ENCODE measurements at places on chromosomes 2 and 18.
A peak's percentile ranks its signal among the peaks of the same experiment; 100 is the strongest.

DNA sequence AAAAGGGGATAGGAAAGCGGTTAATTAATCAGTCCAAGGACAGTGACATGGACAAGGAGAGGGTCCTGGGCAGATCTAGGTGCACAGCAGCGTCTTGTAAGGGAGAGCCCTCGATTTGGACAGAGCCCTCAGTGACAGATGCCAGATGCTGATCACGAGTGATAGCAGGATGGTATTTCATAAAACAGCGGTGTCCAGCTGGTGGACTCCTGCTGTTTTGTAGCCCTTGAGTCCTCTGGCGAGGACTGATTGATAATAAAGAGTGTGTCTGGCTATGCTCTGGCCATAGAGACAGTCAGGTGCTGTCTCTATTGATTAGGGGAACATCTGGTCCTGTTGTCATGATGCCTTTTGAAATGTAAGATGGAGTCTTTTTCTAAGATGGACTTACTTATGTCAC is 180.7 kb downstream of the NCK2 start:
- no peak for DNase-seq

DNA sequence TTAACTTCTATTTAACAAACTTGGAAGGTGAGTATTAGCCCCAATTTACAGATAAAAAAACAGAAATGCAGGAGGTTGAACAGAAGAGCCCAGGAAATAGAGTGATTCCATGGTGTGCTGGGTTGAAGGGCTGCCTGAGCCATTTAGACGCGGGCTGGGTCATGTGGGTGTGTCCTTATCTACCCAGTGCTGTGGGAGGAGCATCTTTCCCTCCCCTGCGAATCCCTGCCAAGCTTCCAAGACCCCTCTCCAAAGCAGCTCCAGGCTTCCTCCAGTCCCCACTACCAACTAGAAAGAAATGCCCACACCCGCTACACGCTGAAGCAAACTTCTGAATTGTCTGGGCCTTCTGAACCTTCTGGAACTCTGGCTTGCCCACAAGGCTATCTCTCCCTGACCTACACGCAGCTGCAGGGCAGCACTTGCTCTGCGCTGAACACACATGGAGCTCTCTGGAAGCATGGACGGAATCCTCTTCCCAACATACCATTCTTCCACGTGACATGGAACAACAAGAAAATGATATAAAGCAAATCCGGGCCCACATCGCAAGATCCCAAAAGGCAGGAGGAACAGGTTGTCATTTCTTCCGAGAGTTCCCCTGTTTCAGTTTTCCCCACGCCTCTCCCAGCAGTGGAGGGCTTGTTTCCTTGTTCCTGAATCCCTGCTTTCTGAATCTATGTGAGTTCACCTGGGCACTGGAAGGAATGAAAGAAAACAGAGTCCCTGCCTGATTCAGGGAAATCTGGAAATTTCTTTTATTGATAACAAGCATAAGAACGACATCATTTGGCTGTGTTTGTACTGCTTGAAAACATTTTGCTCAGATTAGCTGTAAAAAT is 562.7 kb upstream of the ID2 start:
- no peak for DNase-seq

DNA sequence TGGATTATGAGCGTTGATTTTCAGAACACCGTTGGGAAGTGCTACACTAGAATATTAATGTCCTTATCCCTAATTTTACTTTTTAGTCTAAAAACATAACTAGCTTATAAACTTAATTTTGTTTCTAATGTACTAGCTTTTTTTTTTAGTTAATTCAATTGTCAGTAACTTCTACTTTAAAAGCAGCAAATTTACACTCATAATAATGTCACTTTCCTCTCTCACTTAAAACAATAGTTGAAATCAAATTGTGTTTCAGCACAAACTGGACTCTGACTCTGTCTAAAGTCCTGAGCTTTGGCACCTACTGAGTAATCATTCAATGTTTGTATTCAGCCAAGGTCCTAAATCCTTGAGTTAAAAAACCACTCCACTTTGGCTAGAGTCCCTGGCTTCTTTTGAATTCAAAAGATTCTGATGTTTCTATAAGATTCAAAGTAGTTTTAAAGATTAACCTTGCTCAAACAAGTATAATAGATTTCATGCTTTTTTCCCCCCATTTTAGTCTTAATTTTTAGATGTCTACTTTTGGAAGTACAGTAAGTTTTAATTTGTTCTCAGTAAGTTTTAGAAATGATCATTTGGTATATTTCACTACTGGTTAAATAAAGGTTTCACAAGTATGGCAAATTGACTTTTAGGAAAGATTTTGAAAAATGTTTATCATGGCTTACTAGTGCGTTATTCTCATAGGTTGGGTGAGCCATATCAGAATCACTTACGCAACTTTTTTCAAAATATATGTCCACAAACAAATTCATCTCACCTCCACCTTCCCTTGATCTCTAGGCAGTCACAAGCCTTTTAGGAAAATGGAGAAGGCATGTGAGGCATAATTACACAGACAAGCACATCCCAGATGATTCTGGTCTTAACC is 23.4 kb downstream of the CCNYL1 start:
- DNase-seq, result no peak

DNA sequence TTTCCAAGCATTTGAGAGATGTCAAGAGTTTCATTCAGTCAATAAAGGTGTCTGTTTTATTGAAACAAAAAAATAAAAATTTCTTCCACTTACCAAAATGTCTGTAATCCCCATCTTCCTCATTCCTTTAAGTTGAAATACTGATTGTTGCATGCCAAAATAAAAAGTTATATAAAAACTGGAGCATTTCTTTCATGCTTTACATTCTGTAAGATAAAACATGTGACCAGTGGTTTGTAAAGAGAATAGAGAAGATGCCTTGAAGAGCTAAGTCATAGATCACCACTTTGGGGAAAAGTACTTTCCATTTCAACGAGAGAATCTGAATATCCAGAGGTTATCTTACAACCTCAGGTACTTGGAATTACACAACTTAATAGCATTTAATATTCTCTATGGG is 35.9 kb upstream of the MYO1B start:
- DNase-seq, result no peak

DNA sequence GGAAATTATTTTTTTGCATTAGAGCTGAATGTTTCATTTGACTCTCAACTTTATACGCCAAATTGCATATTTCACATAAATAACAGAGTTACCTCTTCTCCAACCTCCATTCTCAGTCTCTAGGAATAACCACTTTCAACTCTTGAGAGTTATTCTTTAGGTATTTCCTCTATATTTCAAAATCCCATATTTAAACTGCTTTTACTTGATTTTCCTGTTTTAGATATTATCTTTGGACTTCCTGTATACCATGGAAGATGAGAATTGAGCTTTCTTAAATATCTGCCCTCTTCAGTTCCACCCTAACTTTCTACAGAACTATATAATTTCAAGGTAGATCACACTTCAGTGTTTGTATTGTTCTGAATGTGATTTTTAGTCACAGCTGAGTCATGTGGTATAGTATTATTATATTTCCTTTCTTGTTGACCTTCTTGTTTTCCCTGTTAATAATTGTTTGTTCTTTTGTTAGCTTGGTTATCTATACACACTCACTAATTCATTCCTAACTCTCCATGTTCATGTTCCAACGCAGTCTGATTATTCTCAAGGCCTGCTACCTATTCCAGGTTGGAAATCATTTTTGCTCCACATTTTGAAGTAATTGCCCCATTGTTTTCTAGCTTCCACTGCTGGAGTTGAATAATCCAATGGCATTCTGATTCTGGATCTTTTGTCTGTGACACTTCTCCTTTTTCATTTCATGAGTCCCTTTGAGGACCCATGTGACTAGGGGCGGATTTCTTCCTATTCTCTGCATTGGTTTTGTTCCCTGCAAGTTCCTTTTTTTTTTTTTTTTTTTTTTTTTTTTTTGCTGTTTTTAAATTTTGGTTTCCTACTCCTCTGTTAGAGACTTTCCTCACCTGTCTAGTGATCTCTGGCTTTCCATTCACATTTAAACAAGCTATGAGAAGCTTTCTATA is 156.8 kb upstream of the RBMS1 start:
- no peak for DNase-seq

GRCh38 chr2:163919717-163920116 is 183.9 kb upstream of the FIGN start:
- no peak for DNase-seq

GRCh38 chr18:3048121-3048520 is 35.2 kb upstream of the LPIN2 start:
- DNase-seq, result no peak

DNA sequence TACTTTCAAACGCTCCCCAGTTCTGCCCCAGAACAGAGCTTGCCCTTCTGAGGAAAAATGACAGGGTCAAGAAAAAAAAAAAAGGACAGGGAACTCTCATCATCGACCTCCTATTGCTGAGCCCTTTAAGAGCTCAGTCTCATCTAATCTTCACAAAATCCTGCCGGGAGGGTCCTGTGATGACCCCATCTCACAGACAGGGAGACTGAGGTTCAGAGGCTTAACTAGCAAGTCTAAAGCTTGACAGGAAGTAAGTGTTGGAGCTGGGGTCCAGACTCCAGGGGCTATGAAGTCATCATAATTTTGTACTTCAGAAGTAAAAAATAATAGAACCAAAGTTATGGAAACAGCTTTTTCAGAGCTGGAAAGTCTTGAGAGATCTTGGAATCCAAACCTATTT is 171.1 kb upstream of the MYCN start:
- no peak for DNase-seq

DNA sequence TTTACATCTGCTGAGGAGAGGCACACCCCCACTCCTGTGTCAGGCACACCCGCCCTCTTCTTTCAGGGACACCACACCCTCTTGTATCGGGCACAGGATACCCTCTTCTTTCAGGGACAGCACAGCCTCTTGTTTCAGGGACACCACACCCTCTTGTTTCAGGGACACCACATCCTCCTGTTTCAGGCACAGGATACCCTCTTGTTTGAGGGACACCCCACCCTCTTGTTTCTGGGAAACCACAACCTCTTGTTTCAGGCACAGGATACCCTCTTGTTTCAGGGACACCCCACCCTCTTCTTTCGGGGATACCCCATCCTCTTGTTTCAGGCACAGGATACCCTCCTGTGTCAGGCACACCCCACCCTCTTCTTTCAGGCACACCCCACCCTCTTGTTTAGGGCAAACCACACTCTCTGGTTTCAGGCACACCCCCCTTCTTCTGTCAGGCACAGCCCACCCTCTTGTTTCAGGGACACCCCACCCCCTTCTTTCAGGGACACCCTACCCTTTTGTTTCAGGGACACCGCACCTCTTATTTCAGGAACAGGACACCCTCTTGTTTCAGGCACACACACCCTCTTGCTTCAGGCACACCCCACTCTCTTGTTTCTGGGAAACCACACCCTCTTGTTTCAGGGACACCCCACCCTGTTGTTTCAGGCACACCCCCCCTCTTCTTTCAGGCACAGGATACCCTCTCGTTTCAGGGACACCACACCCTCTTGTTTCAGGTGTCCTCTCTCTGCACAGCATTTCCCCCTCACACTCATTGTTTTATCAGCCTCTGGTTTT is 96.2 kb downstream of the TPO start:
- no peak for DNase-seq

DNA sequence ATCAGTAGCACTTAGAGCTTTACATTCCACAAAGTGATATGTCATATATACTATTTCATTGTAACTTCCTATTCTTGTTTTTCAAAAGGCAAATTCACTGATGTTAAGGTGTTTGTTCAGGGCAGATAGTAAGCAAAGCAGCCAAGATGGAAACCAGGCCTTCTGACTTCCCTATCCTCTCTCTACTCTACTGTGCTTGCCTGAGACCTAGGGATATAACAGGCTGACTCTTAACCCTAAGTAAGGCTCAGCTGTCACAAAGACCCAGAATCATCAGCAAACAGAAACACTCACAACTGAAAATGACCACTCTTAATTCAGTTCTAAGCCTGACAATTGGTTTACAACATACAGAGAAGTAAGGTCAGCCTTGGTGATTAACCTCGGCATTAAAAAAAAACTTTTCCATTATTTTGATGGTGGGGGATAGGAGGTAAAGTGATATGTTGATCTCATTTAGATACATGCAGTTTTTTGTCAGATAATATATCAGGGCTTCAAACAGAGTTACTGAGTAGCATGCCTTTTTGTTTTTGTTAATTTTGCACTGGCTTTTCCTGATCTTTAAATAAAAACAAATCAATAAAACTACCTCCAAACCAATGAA is 95.4 kb upstream of the CHRNA1 start:
- DNase-seq, result no peak

DNA sequence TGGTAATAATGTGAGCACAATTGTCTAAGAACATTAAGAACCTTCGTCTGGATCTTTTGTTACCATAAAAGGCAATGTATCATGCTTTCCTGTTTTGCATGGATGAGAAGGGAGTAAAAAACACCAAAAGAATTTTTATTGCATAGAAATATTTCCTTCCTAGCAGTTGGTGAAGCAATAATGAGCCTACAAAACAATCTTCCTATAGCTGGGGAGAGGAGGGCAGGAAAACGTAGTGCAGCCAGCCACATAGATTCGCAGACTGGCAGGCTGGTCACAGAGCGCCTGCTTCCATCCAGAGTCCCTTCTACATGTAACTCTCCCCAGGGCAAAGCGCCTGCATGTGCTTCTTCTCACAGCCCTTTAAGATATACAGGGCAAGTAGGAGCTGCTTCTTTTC is 190.4 kb downstream of the BABAM2 start:
- no peak for DNase-seq

DNA sequence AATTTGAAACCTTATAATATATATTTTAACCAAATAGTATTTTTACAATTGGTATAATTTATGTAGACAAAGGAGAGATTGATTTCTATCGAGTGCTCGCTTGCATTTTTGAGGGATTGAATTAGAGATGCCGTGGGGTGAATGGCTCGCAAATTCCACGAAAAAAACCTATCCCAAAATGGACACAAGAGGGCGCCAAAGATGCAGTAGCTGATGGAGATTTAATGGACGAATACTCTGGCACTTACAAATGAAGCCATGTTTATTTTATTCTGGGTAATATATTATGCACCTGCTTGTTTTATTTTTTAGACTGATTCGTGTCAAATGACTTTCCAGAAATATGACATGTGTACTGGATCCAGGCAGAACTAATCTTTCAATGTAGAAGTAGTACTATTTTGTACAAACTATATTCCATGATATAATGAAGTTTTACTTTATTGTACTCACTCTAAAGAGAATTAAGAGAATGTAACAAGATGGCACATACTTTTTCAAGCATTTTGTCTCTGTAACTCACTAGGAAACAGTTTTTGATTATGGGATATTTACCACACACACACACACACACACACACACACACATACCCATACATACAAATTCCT is 505.4 kb downstream of the PLCL1 start:
- DNase-seq, result no peak

GRCh38 chr2:240837621-240838020 is 17.6 kb upstream of the KIF1A start:
- no peak for DNase-seq

DNA sequence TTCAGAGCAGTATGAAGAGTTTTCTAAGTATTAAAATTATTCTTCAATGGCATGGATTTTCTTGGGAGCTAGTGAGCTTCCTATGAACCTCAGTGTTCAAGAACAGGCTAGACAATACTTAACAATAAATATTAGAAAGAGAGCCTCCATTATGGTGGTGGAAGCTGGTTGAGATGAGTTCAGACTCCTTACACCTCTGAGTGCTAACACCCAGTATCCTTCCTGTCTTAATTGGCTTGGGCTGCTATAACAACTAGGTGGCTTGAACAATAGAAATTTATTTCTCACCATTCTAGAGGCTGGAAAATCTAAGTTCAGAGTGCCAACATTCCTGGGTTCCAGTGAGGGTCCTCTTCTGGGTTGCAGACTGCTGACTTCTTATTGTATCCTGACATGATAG is 369.4 kb upstream of the HNRNPA3 start:
- no peak for DNase-seq

- DNase-seq, result peak; percentile 68
Measured at GRCh38 chr2:109448946-109449788, 164.6 kb downstream of the SEPTIN10 start.

GRCh38 chr2:47779426-47779790 is 3.5 kb upstream of the MSH6 start:
- DNase-seq, result no peak

GRCh38 chr2:159454185-159454584 is 162.2 kb downstream of the BAZ2B start:
- DNase-seq, result no peak

All from upper lobe of left lung (tissue), 6 donors.